ENCODE measurements at places on chromosomes 7 and 10. TPM values are rescaled to one million over a fixed set of nuclear protein-coding genes. Genes with fewer than 3 reads are reported as not detected.

DNA sequence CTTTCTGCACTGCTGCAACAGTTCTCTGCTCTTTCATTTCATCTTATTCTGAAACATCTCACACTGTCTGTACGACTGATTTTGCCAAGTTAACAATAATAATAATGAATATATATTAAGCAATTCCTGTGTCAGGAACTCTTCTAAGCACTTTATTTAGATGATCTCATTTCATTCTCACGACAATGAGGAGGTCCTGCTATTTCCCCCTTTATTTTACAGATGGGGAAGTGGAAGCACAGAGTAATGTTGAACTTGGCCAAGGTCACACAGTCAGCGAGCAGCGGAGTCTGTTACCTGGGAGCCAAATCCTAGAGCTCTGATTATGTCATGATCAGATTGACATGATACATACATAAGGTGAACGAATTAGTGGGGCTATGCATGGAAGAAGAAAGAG, 5.8 kb downstream of the MRC1 start:
- no peak for DNase-seq

- peak; percentile 62 for DNase-seq
These were observed 69.5 kb upstream of the ZNF438 start for GRCh38 chr10:31101123-31101522.

GRCh38 chr10:102542800-102543418, 39.1 kb downstream of the SUFU start:
- DNase-seq: peak; percentile 43

DNA sequence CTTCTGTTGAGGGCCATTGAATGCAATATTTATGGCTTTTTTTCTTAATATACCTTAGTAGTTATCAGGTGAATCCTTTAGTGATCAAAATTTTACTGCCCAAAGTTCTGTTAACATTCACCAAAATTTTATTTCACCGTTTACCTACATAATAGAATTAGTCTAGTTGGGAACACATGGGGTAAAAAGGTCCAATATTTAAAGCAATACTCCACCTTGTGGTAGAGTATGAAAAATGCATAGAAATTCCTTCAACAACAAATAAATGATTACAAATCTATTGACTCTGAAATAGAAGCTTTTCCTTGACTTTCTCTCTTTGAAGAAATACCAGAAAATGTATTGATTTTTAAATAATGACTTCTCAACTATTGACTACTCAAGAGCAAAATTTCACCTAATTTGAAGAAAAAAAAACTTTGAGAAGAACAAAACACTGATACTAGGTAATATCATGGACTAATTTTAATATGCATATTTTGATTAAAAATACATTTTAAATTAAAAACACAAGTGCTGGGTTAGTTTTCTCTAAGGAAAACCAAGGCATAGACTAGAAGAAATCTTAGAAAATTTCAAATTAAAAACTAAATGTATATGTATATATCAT, 43.3 kb downstream of the POLR1F start:
- DNase-seq: peak; percentile 1

- DNase-seq: no peak
These were observed 108.8 kb upstream of the LRGUK start for GRCh38 chr7:134018306-134018705.

DNA sequence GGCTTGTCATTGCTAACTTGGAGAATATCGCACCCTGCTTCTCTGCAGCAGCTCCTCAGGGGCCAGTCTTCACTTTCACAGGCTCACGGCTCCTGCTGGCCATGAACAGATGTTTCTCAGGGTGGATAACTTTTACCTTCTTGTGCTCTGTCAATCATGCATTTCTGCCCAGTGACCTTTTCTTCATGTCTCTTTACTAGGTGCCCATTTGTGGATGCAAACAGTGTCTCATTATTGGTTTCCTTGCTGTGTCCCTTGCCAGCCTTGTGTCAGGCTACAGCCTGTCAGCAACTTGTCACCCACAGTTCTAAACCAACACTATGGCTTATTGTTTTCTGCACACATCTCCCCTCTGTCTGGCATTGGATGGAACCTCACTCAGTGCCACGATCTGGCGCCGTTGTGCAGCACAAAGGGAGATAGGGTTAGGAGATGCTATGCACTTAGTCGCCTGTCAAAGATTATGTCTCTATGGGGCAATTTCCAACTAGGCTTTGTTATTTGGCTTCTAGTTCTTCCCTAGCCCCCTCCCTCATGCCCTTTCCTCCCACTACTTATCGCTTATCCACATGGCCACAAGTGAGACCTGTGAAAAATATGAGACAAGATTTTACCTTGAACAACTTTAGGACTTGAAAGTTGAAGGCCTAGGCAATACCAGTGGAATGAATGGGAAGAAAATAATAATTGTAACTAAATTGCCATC, 45.7 kb upstream of the NXPH1 start:
- DNase-seq: no peak

The EMX2 gene
- not detected for polyA plus RNA-seq

The GIMAP7 gene
- polyA plus RNA-seq: not detected

The CFAP46 gene
- 2.7 TPM for polyA plus RNA-seq

The ADAM22 gene
- polyA plus RNA-seq: 0.33 TPM
